ENCODE measurements at places on chromosomes 16 and 17. TPM values are rescaled to one million over a fixed set of nuclear protein-coding genes. Genes with fewer than 3 reads are reported as not detected.

IRX5 gene
- total RNA-seq: 0.88 TPM

DNA sequence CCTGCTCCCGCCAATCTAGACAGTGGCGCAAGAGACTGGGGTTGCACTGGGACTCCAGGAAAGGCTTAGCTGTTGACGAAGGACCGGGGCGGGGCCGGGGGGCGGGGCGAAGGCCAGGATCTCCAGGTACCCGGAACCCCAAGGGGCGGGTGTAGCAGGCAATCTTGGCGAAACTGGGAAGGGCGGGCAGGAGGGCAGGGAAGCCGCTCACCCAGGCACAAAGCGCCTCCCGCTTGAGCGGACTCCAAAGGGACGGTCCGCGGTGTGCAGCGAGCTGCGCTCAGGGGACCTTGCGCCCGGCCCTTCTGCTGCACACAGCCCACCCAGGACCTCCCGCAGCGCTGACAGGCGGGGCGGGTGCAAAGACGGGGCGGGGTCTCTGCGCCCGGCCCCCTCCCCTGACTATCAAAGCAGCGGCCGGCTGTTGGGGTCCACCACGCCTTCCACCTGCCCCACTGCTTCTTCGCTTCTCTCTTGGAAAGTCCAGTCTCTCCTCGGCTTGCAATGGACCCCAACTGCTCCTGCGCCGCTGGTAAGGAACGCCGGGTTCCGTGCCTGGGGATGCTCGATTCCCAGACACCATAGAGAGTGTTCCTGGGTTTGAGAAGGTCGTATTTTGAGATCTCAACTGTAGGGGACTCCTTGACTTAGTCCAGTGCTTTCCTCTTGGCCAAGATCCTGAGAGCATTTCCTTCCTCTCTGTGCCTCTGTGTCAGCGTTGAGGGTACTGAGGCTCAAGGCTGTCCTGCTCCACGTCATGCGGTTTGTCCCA, at the start of gene MT1F:
MT1F (plus strand) TSS at position 405 of the 772 bp plus-strand sequence; CDS start at position 505, 100 bp downstream.
- H3K36me3 ChIP-seq: no peaks in the 10 kb centered on the region
- peak; percentile 61 for DNase-seq
- H3K27me3 ChIP-seq: no peaks in the 10 kb centered on the region
- H3K4me3 ChIP-seq: peak within 1 kb of the TSS; percentile 35
- no peaks in the 10 kb centered on the region for H3K4me1 ChIP-seq
- H3K27ac ChIP-seq: no peak within 1 kb of the TSS

DNA sequence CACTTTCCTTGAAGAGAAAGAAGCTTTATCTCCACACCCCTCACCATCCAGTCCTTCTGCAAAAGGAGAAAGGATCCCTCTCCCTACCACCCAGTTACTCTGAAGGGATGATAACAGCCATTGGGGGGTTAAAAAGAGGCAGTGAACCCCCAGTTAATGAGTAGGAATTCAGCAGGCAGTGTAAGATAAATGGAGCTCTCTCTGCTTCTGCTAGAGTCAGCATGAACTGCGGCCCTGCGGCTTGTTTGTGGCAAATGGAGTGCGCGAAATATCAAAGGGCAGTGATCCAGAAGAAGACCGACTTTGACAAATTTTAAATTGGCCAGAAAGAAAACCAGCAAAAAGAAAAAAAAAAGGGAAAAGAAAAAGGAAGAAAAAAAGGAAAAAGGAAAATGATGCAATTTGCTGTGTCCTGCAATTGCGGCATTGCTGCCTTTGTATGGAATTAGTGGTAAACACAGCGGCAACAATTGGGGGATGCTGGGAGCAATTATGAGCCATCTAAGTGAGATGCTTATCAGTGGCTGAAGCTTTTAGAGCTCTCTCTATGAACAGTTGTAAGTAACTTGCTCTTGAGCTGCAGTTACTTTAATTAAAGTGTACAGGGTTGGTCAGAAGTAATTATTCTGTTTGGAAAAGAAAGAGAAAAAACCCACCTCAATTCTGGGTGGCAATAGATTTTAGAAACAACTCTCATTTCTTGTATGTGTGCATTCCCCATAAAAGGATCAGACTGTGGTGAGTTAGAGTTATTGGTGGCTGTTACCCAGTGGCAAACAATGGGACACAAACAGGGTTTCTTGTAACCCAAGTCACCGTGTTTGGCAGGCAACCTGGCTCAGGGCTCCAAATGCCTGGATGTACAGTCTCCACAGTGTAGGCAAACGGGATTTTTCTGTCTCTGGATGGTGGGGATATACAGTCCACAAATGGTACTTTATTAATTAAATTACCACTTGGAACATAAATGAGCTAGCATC, 161.3 kb downstream of the AATF start:
- no peaks in the 10 kb centered on the region for H3K36me3 ChIP-seq
- no peak overlapping the region for H3K4me3 ChIP-seq
- DNase-seq: no peak
- H3K27ac ChIP-seq: no peak overlapping the region
- no peaks in the 10 kb centered on the region for H3K4me1 ChIP-seq

DNA sequence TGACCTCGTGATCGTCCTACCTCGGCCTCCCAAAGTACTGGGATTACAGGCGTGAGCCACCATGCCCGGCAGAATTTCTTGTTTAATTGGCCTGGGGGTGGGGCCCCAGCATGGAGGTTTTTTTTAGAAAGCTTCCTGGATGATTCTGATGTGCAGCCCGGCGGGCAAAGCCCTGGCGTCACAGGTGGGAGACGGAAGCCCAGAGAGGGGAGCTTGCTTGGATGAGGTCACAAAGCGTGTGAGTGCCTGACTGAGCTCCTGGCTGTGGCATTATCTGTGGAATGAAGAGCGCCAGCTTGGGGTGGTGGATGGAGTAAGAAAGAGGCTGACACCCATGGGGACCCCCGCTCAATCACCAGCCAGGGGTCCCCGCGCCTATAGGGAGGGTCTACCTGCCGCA, 4.1 kb downstream of the VASN start:
- peaks cover 41% of the 10 kb centered on the region for H3K4me1 ChIP-seq
- H3K4me3 ChIP-seq: no peak overlapping the region
- DNase-seq: peak; percentile 54
- no peaks in the 10 kb centered on the region for H3K36me3 ChIP-seq
- peak overlapping the region; percentile 91 for H3K27ac ChIP-seq
- H3K27me3 ChIP-seq: no peaks in the 10 kb centered on the region

DNA sequence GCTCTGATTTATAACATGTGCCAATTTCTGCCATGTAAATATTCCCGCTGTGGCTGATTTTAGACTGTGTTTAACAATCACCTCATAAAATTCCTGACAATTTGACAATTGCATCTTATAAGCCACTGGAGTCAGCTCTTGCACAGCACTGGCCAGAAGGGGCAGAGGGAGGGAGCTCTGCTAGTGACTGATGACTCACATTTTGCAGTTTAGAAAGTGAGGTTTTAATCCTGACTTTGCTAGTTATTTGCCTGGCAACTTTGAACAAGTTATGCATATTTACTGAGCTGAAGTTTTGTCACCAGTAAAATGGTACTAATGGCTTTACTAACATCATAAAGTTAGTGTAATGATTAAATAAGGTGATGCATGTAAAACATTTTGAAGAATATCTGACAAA, 452.3 kb downstream of the CNTNAP4 start:
- no peak overlapping the region for H3K27ac ChIP-seq
- H3K36me3 ChIP-seq: no peaks in the 10 kb centered on the region
- H3K4me1 ChIP-seq: no peaks in the 10 kb centered on the region
- DNase-seq: no peak

DNA sequence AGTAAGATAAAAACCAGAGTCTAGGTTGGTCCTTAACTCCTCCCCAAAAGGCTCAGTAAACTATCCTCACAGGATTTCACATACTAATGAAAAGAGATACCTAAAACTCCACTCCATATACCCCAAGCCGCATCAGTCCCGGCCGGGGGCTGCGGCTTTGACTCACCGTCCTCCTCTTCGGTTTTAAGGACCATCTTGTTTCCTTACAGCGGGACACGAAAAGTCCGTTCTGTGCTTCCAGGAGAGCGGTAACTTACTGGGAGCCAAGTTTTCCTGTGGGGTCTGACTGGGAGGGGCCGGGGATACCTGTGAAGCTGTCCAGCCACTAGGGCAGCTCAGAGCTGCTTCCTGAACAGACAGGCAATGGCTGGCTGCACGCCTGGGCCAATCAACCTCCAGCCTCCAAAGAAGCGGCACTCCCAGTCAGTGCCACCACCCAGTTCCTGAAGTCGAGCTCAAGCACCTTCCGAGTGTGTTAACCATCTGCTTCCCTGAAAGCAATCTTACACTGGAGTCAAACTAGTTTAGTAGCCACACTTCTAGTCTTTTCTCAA, 45.5 kb downstream of the CYTH1 start:
- no peaks in the 10 kb centered on the region for H3K27me3 ChIP-seq
- peaks cover 20% of the 10 kb centered on the region for H3K4me1 ChIP-seq
- peak overlapping the region; percentile 3 for H3K4me3 ChIP-seq
- no peak overlapping the region for H3K27ac ChIP-seq
- H3K36me3 ChIP-seq: no peaks in the 10 kb centered on the region
